ENCODE measurements at places on chromosomes 12 and 14.

DNA sequence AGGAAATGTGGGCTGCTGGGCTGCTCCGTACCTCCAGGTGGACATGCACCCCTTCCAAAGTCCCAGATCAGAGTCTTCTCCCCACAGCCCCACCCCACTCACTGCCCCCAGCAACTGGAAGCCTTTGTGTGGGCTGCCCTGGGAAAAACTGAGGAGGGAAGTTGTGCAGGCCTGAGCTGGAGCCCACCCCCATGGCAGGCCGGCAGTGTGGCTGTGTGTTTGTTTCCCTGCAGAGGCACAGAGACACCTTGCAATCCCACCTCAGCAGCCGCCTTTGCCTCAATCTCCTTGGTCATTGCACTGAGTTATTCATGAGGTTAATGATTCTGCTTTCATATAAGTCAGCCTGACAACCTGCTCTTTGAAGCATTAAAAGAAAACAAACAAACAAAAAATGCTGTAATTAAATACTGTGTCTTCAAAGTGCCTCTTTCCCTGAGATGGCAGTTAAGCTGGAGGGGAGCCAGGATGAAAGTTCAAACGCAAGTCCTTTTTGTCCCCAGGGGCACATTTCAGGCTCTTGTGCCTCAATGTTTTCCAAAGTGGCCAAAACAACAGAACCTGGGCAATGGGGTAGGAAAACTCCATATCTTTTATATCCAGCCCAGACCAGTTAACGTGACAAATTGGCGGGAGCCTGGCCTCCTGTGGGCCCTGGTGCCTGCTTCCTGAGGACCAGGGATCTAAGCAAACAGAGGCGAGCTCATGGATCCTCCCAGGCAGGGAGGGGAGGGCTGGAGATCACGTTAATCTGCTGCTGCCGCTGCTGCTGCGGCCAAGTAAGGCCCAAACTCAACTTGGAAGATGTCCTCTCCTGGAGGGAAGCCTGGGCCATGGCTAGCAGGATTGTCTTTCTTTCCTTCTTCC is 51.9 kb upstream of the TSPAN11 start:
- no peak for DNase-seq

DNA sequence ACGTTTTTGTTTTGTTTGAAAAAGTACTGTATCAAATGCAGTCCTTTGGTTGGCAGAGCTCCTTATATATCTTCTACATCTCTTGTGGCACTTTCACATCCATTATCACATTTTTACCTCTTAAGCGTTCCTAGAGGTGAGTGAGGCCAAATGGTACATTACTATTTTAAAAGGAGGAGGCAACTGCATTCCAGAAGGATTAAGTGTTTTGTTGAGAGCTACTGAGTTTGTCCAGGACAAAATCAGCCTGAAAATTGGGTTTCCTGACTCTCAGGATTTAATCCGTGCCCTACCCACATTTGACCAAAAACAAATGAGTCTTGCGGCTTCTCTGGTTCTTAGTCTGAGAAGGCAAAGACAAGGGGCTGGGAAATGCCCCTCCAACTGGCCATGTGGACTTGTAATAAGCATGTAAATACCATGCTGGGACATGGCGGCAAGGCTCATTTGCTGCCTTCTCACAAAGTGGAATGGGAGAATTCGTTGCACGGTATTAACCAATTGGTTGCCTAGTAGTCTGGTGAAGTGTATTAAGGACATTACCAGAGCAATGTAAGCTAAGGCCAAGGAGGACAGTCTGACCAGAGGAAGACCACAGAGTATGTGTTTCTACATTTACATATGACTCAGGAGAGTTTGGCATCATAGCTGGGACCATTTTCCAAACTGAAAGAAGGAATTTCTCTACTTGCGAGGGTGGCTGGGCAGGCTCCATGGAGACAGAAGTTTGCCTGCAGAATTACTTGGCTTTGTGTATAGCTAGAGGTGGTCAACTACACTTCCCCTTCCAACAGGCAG is 175.8 kb upstream of the PLXNC1 start:
- no peak for DNase-seq

- DNase-seq: no peak
Observed at GRCh38 chr14:105010891-105011291, 10.0 kb downstream of the CDCA4 start.

DNA sequence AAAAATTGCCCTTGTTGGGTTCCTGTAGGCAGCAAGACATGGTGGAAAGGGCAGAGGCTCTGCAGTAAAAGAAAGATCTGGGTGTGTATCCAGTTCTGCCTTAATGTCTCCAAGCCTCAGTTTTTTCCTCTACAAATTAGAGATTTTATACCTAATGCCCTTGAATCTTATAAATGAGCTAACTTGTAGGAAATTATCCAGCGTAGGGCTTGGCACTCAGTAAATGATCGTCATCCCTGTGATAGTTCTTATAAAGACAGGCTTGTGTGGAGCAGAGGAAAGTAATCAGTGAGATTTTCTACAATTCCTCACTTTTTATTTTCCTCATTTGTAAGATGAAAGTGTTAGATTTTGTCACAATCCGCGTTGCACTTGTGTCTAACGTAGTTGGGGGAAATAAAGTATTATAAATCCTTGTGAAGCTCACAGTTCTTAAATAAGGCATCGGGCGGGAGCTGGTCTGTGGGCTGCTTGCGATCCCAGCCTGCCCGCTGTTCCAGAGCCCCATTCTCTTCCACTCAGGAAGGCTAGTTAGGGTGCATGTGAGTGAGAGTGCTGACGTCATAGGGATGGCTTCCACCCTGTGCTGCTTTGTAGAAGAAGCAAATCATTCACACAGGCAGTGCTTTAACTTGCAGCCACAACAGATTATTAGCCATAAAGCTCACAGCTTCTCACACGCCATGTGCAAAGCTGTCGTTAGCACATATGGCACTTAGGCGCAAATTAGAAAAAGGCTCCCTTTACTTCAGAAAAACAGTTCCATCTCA is 87.6 kb downstream of the EML1 start:
- DNase-seq: no peak

GRCh38 chr12:45216230-45216982 is 511 bp downstream of the ANO6 start:
- DNase-seq: peak; percentile 51

DNA sequence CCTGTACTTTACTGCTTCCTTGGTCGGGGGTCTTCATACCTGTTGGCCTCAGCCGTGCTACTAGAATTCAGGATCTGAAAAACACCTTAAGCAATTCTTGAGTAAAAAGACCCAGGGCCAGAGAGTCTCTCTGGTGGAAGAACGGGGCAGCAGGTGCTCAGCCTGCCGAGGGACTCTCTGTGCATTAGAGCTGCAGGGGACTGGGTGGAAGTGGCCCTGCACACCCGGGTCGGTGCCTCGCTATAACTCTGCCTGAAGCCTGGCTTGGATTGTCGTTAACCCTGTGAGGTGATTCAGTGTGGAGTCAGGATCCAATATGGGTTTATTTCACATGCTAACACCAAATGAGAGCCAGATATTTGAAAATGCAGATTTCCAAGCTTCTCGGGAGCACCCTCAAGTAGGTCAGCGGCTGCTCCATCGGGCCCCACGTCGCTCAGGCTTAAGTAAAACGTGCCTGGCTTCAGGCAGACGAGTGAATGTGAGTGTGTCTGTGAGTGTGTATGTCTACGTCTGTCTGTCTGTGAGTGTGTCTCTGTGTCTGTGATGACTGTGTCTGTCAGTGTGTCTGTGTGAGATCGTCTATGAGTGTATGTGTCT is 35.1 kb upstream of the C14orf180 start:
- DNase-seq: no peak

- no peak for DNase-seq
Observed at GRCh38 chr14:85058150-85058549, 471.8 kb upstream of the FLRT2 start.

DNA sequence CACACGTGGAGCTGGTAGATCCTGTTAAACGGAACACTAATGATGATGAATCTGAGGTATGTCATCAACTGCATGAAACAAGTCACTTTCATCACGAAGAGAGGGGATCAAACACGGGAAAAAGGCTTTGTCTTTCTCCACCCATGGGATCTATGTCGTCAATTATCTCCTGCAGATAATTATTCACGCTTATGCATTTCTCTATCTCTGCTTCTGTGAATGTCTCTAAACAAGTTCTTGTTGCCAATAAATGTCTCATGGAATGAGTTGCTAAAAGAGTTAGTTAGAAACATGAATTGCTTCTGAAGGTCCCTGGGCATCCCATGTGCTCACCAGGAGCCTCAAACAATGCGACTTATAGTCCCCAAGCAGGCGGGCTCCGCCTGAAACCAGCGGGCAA is 1228.2 kb upstream of the TMEM132C start:
- DNase-seq: no peak

DNA sequence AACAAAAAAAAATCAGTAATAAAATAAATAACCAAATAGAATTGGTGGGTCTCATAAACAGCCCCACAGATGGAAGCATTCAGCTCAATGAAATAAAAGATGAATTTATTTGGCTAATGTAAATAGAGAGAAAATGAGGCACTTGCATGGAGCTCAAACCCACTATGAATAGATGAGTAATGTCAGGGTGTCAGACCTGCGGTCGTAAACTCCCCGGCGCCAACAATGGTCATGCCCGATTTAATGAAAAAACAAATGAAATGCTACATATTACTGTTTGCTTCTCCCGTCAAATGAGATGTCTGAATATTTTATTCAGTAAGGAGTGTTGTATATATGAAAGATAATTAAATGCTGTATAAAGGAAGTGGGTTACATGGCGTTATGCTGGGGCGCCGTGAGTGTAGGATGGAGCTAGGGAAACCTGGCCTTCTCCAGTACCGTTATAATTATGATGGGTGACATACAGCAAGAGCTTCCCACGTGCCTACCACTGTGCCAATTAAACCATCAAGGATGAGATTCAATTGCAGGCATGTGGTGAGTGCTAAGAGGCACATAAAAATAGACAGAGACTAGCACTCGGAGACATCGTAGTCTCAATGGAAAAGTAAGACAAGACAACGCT is 648.1 kb downstream of the BCL11B start:
- DNase-seq: no peak

GRCh38 chr14:101122237-101123141 is 219.0 kb upstream of the RTL1 start:
- DNase-seq: no peak

- peak; percentile 54 for DNase-seq
Observed at GRCh38 chr12:116060764-116061163, 216.7 kb downstream of the MED13L start.

- DNase-seq: no peak
Observed at GRCh38 chr12:49546481-49546880, 7.7 kb downstream of the KCNH3 start.

DNA sequence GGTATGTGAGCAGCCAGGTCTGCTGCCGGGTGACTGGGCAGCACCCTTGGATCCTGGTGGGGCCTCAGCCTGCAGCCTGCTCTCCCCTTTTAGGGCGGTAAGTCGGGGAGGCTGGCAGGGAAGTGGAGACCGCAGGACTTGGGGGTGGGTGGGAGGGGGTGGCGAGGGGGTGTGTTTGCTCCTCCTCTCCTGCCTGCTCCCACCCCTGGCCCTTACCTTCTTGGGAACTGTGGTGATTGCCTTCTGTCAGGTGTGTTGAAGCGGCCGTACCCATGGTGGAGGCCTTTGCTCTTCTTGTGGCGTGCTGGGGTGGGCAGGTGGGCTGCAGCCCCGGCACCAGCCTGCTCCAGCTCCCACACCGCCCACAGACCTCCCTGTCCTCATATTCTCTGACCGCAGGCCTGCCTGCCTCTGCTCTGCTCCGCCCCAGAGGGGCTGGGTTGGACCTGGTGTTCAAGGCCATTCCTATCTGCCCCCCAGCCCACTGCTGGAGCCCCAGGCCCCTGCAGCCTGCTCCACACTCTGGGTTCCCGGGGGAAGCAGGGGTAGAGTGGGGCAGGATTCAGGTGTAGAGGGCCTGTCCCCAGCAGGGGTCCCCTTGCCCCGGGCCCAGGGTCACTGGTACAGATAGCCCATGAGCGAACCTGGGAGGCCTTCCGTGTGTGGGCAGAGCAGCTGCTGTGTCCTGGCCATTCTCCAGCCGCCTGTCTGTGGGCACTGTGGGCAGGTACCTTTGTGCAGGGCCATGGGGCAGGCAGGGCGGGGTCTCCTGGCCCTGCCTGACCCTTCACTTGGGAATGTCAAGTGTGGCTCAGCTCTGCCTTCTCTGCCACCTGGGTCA is 5.2 kb downstream of the TEDC1 start:
- no peak for DNase-seq

GRCh38 chr12:53593707-53594106 is 32.5 kb downstream of the ATF7 start:
- DNase-seq: no peak

GRCh38 chr12:62712681-62713573 is 222.0 kb downstream of the PPM1H start:
- no peak for DNase-seq

DNA sequence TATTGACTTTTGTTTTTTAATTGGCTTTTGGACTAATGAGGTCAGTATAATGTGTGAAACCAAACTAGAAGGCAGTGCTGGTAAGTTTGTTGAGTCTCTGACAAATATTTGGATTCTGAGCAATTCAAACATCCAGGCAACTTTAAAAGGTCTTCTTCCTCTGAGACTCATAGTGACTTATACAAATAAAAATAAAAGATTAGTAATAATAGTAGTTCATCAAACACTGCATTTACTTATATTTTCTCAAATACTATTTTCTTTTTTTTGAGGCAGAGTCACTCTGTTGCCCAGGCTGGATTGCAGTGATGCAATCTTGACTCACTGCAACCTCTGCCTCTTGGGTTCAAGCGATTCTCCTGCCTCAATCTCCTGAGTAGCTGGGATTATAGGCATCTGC is 337.9 kb downstream of the DAD1 start:
- DNase-seq: no peak

DNA sequence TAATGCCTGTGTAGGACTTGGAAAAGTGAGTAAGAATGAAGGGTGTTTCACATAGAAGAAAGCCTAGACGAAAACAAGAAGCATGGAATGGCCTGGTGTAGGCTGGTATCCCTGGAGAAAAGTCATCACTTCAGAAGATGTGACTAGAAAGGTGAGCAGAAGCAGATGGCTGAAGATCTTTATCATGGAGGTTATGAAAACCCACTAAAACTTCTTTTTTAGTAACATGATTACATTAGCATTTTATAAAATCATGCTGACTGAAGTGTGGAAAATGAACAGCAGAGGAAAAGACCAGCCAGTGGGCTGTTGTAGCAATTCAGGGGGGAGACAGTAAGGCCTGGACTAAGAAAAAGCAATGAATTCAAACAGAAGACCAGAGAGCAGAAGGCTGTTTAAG is 114.5 kb upstream of the G2E3 start:
- no peak for DNase-seq

- DNase-seq: no peak
Observed at GRCh38 chr14:55624913-55625312, 44.9 kb downstream of the KTN1 start.

GRCh38 chr12:107379852-107380567 is 286.7 kb upstream of the CRY1 start:
- DNase-seq: no peak

GRCh38 chr14:60634153-60634552 is 15.1 kb downstream of the SIX1 start:
- DNase-seq: no peak

GRCh38 chr12:22698576-22698975 is 73.6 kb downstream of the ETNK1 start:
- no peak for DNase-seq

GRCh38 chr12:91687052-91688017 is 458.3 kb downstream of the BTG1 start:
- DNase-seq: no peak

GRCh38 chr14:90294872-90295271 is 36.9 kb downstream of the NRDE2 start:
- DNase-seq: no peak

- DNase-seq: peak; percentile 61
Observed at GRCh38 chr14:93970965-93971634, 5.3 kb downstream of the ASB2 start.

GRCh38 chr12:112891093-112892024 is 15.4 kb upstream of the OAS1 start:
- DNase-seq: no peak

GRCh38 chr12:46386360-46386867 is 13.8 kb upstream of the SLC38A2 start:
- DNase-seq: no peak

- DNase-seq: no peak
Observed at GRCh38 chr12:65907513-65907912, 83.2 kb downstream of the HMGA2 start.
